ENCODE measurements at places on chromosomes 6 and 20.
A peak's percentile ranks its signal among the peaks of the same experiment; 100 is the strongest.

GRCh38 chr6:119447921-119448320 lies 98.4 kb upstream of the MAN1A1 start:
- no peak for DNase-seq

DNA sequence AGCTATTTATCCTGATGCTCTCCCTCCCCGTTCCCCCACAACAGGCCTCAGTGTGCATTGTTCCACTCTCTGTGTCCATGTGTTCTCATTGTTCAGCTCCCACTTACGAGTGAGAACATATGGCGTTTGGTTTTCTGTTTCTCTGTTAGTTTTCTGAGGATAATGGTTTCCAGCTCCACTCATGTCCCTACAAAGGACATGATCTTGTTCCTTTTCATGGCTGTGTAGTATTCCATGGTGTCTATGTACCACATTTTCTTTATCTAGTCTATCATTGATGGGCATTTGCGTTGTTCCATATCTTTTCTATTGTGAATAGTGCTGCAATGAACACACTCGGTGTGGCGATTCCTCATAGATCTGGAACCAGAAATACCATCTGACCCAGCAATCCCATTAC lies 225.9 kb upstream of the CDH4 start:
- DNase-seq, result no peak

- DNase-seq, result no peak
Measured at GRCh38 chr20:56748476-56749377, 119.6 kb downstream of the TFAP2C start.

GRCh38 chr6:13355043-13355945 lies 27.0 kb upstream of the TBC1D7 start:
- DNase-seq, result peak; percentile 86

- DNase-seq, result peak; percentile 68
Measured at GRCh38 chr20:48695255-48695654, 132.5 kb downstream of the PREX1 start.

DNA sequence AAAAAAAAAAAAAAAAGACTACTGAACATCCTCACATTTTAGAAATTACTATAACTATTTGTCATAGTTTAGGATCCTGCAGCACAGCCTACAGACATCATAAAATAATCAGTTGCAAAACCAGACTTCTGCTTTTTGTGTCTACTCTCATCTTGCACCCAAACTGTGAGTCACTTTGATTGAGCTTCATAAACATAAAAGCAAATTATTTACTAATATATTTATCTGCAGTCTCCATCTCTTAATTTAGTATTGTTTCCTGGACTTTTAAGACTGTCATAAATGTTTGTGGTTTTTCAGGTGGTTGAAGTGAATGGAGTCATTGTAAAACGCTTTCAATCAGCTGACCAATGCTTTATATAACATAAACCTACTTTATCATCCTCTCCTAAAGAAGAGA lies 14.8 kb upstream of the CALHM6 start:
- DNase-seq, result no peak

- DNase-seq, result no peak
Measured at GRCh38 chr6:21665392-21666200, 72.0 kb downstream of the SOX4 start.

DNA sequence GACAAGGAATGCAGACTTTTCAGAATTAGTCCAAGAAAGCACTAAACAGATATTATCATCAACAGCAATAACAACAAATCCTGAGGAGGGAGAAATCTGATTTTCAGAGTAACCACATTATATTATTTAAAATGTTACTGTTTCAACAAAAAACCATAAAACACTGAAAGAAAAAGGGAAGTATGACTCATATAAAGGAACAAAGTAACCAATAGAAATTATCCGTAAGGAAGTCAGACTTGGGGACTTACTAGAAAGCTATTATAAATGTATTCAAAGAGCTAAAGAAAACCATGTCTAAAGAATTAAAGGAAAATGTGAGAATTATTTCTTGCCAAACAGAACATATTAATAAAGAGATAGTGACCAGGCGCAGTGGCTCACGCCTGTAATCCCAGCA lies 98.1 kb downstream of the MYLK4 start:
- DNase-seq, result no peak

- DNase-seq, result no peak
Measured at GRCh38 chr20:38607351-38607750, 5.7 kb downstream of the ARHGAP40 start.

GRCh38 chr6:47250302-47250701 lies 59.4 kb downstream of the TNFRSF21 start:
- no peak for DNase-seq

DNA sequence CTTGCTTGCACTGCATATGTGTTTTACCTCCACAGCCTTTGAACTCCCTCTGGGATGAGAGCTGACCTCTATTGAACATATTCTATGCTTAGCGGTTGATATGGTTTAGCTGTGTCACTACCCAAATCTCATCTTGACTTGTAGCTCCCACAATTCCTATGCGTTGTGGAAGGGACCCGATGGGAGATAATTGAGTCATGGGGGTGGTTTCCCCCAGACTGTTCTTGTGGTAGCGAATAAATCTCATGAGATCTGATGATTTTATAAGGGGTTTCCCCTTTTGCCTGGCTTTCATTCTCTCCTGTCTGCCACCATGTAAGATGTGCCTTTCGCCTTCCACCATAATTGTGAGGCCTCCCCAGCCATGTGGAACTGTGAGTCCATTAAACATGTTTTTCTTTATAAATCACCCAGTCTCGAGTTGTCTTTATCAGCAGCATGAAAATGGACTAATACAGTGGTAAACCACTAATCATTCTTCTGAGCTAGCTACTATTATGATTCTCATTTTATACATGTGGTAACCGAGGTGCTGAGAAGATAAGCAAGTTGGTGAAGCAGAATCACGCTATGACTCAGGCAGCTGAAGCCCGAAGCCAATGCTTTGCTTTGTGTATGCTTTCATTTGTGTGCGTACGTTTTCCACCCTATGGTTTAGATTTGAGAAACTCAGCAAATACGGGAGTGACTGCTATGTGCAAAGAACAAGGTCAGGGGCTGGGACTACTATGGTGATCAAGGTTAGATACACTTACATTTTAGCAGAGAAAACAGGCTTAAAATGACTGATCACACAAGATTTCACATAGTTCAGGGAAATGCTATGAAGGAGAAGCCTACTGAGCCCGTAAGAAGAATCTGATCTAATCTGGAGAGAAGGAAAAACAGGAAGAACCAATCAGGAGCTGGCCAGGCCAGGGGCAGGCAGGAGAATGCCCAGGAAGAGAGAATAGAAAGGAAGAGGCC lies 363.5 kb downstream of the ESR1 start:
- no peak for DNase-seq

- no peak for DNase-seq
Measured at GRCh38 chr6:160167604-160168399, 46.2 kb downstream of the SLC22A1 start.

GRCh38 chr6:31945507-31946369 lies at the start of gene CFB:
TSS of gene CFB (plus strand) at chr6:31946095. CDS start at chr6:31946222, 127 bp downstream.
- peak; percentile 81 for DNase-seq

DNA sequence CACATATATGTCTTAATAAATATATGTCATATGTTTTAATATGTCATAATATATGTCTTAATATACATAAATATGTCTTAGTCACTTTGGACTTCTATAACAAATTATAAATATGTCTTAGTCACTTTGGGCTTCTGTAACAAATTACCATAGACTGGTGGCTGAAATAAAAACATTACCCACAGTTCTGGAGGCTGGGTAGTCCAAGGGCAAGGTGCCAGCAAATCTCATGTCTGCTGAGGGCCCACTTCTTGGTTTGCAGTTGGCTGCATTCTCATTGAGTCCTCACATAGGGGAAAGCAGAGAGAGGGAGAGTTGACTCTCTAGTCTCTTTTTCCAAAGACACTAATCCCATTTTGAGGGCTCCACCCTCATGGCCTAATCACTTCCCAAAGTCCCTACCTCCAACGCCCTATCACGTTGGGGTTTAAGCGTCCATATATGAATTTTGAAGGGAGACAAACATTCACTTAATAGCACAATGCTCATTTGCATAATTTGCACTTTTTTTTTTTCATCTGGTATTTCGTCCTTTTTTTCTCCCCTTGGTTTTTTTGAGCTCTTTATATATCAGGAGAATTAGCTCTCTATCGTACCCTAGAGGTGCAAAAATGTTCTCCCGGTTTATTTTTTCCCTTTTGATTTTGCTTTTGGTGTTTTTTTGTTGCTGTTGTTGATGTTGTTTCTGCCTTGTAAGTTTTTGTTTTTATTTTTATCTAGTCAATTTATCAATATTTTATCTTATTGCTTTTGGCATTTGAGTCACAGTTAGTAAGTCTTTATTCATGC lies 266.4 kb downstream of the PLCB1 start:
- no peak for DNase-seq

DNA sequence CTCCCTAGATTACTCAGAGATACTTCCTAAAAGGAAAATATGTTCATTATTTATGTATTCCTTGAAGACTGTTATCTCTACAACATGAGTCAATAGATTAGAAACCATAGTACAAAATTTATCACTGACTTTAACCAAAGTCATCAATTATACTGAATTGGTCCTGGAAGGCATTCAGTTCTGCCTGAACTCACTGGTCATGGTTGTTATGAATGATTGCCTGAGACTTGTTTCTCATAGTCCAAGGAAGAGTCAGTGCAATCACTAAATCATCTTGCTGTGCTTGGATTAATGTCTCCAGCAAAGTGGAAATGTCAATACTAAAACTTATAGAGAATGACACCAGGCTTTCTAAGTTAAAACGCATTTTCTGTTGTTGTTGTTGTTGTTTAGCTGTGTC lies 878.6 kb upstream of the MANEA start:
- no peak for DNase-seq

DNA sequence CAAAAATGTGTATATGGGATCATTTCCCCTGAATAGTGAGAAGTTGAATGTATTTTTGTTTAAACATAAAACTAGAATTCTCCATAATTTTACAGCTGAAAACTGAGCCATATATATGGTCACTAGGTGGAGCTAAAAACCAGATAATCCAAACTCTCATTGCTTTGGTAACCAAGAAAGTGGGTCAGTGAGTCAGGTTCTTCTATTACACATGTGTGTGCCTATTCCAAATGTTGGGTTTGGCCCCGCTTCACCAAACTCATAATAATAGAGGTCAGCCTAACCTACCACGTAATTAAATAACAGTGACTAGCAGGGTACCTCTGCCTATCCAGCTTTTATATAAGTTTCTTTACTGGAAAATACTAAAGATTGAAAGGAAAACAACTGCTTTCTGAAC lies 19.3 kb upstream of the RNGTT start:
- peak; percentile 64 for DNase-seq

DNA sequence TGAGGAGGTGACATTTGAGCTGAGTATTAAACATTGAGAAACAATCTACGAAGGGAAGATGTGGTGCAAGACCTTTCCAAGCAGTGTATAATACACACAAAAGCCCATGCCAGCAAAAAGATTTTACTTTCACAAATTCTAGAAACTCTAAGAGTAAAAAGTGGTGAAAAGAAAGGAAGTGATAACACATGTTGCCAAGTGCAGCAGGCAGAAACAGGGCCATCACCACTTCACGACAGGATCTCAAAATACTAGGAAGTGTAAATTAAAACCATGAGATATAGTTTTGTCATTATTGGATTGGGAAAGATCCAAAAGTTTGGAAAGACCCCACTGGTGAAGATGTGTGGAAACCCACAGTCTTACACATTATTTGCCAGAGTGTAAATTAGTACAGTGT lies 1.7 kb upstream of the ENTPD6 start:
- no peak for DNase-seq

- DNase-seq, result no peak
Measured at GRCh38 chr6:35449287-35449881, 2.8 kb upstream of the FANCE start.

GRCh38 chr6:120511712-120512111 lies 822.6 kb downstream of the TBC1D32 start:
- DNase-seq, result no peak

- no peak for DNase-seq
Measured at GRCh38 chr6:94041945-94042709, 622.8 kb upstream of the EPHA7 start.

DNA sequence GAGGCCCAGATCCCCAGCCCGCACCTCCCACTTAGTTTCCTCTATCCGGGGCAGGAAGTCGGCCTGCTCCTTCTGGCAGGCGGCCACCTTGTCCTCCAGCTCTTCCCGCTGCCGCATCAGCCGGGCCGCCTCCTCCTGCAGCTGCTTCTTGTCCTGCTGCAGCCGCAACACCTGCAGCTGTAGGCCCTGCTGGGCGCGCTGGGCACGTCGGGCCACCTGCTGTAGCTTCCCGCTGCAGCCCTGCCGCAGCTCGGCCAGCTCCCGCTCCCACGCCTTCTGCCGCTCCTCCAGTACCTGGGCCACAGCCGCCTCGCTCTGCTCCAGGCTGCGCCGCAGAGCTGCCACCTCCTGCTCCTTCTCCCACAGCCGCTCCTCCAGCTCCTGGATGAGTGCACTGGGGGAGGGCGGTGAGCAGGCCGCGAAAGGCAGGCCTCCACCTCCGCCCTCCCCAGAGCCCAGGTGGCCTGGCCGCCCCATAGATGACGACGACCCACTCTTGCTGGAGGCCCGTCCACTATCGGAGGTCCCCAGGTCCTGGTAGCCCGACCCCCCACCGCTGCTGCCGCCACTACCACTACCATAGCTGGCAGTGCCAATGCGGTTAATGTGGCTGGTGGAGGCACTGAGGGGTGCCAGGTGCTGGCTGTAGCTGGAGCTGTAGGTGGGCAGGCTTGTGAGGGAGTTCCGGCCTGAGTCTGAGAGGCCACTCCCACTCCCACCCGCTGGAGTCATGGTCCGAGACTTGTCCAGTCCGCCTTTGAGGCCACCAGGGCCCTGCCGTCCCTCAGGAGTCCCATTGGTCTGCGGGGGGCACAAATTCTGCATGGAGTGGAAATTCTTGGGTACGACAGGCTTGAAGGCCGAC lies 6.0 kb upstream of the FASTKD5 start:
- DNase-seq, result no peak

- DNase-seq, result no peak
Measured at GRCh38 chr20:15976047-15976736, 597.1 kb downstream of the KIF16B start.

GRCh38 chr6:16236631-16237199 lies 1.7 kb upstream of the GMPR start:
- DNase-seq, result no peak

DNA sequence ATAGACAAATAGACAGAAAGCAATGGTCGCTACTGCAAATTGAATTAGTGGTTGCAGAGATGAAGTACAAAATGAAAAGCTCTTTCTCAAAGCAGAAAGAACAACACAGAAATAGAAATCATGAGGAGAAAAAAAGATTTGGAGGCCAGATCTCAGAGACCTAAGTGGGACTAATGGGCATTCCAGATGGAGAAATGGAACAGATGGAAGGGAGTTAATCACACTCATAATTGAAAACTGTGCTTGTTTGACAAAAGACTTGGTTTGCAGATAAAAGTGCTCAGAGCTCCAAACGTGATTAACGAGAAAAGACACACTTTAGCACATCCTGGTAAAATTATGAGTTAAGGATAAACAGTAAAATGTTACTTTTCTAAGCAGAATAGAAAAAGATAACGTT lies 58.1 kb upstream of the SNRPB2 start:
- DNase-seq, result no peak
